Cortex of kidney (tissue), 1 donor: ENCODE measurements at places on chromosomes 12 and 14.

DNA sequence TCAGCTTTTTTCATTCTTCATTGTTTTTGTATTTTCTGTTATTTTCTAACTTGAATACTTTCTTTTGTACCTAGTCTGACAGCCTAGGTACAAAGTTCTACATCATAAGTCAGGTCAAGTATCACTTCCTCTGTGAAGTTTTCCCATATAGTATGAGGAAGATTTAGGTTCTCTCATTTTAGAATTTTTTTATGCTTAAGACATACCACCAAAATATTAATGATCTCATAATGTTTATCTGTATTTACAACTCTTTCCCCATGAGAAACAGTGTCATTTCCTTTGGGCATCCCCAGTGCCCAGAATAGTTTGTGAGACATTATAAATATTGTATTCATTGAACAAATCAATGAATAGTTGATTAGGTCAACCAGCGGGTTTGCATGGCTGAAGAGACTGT lies 3.1 kb upstream of the ATF7IP start:
- DNase-seq = no peak

GRCh38 chr12:10719482-10719881 lies 3.6 kb downstream of the YBX3 start:
- DNase-seq = no peak

- no peak for DNase-seq
Measured at GRCh38 chr14:68682166-68683103, 110.4 kb downstream of the ZFP36L1 start.

GRCh38 chr12:91033251-91033650 lies 24.6 kb downstream of the KERA start:
- DNase-seq = no peak

- DNase-seq = no peak
Measured at GRCh38 chr12:116918464-116918863, 7.7 kb downstream of the FBXW8 start.
